ENCODE measurements at places on chromosomes 11 and 22.

- no peak for DNase-seq
Observed at GRCh38 chr22:48331266-48331665, 1496.4 kb downstream of the BRD1 start.

- no peak for DNase-seq
Observed at GRCh38 chr11:15114501-15115475, at the start of gene INSC. TSS of gene INSC (plus strand) at chr11:15114923. CDS start at chr11:15149175, 34,252 bp downstream.

- no peak for DNase-seq
Observed at GRCh38 chr22:39910876-39911613, 10.2 kb downstream of the GRAP2 start.

DNA sequence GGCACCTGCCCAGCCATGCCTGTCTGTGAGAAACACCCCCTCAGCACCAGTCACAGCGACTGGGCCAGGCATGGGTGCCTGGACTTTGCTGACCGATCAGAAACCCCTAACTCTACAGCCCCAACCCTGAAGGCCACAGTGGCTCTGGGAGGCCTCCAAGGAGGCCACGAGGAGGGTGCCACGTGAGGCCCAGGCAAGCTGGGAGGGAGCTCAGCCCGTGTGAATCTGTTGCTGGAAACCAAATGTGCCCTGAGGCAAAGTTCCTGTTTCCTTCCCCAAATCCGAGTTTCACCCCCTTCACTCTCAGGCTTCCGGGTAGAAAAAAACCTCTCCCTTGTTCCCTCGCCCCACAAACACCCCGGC, 1.3 kb downstream of the UNC93B1 start:
- DNase-seq: no peak

DNA sequence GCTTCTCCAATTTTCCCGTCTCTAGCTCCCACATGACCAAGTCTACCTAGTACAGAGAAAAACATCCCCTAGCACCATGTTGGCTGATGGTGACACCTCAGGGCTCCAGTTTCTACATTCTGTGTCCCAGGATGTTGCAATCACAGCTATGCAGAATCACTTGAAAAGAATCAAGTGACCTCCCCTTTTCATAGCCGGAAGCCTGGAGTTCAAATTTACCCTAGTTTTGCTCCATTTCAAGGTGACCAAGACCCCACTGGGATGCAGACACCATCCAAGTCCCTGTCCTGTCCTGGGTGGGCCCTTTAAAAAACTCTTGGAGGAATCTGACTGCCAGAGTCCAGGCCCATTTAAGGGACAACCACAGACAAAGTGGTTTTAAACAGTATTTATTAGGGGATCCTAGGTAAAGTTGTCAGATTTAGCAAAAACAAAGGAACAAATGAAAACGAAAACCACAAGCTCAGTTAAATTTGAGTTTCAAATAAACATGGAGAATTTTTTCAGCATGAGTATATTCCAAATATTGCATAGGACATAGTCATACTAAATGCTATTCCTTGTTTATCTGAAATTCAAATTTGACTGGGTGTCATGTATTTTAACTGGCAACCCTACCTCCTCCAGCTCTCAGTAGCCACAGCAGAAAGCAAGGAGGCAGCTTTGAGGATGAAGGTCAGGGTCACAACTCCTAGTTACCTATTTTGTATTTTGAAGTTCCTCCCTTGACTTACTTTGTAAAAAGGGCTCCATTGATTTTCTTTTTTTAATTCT, 52.4 kb downstream of the MIAT start:
- no peak for DNase-seq

DNA sequence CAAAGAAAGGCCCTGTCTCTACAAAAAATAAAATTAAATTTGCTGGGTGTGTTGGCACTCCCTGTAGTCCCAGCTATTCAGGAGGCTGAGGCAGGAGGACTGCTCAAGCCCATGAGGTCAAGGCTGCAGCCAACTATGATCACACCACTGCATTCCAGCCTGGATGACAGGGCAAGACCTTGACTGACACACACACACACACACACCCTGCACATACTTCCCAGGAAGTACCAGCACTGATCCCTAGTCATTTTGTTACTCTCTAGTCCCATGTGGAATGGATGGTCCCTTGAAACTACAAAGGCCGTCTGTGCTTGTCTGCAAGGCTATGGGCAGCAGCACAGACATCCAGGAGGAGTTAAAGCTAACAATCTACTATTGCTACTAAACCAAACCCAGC, 59.7 kb upstream of the CYP2D6 start:
- no peak for DNase-seq

All from stimulated activated CD4-positive, alpha-beta T cell treated with anti-CD3 and anti-CD28 coated beads, Interleukin-4, amount 100 ng/mL, for 24 hours (primary cell).